ENCODE measurements at places on chromosomes 2 and 18. TPM values are rescaled to one million over a fixed set of nuclear protein-coding genes. Genes with fewer than 3 reads are reported as not detected.

Gene NBEAL1
- total RNA-seq, result 80.3 TPM

Gene L3MBTL4
- total RNA-seq, result 0.13 TPM

Gene PXDN
- total RNA-seq, result 430 TPM

Gene ABHD3
- 6.4 TPM for total RNA-seq

Gene GAREM2
- total RNA-seq, result 2.4 TPM

Gene XRCC5
- 180 TPM for total RNA-seq

Gene NPPC
- total RNA-seq, result 0.07 TPM

Gene CAVIN2
- 26.8 TPM for total RNA-seq

Gene C18orf32
- total RNA-seq, result 19.4 TPM

Gene REG3A
- total RNA-seq, result not detected

Gene LHCGR
- not detected for total RNA-seq

Gene ALPI
- total RNA-seq, result not detected

Gene OTX1
- total RNA-seq, result not detected
